ENCODE measurements at places on chromosomes 4 and X.

GRCh38 chr4:186936496-186937375, 213.1 kb upstream of the FAT1 start:
- no peak for DNase-seq

- no peak for DNase-seq
Measured at GRCh38 chr4:125765941-125766340, 451.2 kb downstream of the FAT4 start.

DNA sequence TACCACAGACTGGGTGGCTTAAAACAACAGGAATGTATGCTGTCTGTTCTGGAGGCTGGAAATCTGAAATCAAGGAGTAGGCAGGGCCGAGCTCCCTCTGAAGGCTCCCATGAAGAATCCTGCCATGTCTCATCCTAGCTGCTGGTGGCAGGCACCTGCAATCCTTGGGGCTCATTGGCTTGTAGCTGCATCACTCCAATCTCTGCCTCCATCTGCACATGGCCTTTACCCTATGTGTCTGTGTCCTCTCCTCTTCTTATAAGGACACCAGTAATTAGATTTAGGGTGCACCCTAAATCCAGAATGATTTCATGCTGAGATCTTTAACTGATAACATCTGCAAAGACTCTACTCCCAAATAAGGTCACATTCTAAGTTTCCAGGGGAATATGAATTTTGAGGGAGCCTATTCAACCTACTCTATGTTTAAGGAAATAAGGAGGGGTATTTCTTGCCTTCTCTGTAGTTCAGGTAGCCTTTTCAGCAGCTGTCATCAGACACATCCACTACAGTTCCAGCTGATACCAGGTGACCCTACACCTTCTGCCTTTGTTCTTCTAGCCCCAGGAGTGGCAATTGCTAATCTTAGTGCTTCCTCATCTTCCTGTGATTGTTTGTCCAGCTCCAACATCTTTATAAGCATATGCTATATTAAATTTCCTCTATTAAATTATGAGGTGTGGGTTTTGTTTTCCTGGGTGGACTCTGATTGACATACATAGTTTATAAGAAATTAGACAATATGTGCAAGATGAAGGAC, 295.1 kb upstream of the TAPT1 start:
- no peak for DNase-seq

DNA sequence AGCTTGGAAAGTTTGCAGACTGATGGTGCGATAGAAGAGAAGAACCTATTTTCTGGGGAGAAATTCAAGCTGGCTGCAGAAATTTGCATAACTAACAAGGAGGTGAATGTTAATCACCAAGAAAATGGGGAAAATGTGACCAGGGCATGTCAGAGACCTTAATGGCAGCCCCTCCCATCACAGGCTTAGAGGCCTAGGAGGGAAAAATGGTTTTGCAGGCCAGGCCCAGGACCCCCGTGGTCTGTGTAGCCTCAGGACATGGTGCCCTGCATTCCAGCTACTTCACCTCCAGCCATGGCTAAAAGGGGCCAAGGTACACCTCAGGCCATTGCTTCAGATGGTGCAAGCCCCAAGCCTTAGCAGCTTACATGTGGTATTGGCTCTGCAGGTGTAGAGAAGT, 207.1 kb upstream of the CXorf66 start:
- DNase-seq, result no peak

- DNase-seq, result no peak
Measured at GRCh38 chr4:99404595-99405287, 30.4 kb downstream of the ADH7 start.

DNA sequence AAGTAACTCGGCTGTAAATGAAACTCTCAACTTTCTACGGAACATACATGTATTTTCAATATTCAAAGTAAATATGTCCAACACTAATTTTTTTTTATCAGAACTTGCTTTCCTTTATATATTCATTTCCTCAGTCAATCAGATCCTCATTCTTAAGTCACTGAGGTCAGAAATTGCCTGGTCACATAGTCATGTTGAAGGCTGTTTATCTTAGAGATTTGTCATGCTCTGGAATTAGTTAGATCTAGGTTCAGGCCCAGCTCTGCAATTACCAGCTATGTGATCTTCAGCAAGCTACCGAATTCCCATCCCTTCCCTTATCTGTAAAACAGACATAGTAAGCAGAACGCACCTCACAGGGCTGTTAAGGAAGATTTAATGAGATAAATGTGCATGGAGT, 228.8 kb downstream of the SPCS3 start:
- no peak for DNase-seq

- no peak for DNase-seq
Measured at GRCh38 chr4:111696505-111696904, 448.7 kb upstream of the FAM241A start.

DNA sequence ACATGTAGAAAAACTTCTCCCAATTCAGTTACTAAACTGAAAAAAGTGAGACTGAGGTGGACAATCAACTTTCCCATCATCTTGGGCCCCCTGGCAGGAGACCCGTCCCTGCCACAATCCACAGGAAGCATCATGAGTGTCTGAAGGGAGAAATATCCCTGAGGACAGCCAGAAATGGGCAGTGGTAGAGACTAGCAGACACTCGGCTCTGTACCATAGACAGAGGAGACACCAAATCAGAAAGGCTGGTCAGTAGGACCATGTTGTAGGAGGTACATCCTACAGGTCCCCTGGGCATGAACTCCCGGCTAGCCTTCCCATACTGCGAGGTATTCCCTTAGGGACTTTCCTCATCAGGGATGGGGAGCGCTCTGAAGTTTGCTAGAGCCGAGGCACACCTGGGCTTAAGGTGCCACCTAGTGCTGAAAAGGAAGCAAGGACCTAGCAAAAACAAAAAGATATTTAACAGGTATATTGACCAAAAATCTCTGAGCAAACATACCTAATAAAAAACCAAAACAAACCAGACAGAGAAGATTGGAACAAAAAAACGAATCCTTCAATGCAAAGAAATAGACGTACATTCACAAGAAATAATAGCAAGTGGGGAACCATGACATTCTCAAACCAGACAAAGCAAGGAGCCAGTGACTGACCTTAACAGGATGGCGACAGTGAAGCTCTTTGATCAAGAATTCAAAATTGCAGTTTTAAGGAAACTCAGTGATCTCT, 55.6 kb downstream of the HAUS3 start:
- DNase-seq, result no peak

DNA sequence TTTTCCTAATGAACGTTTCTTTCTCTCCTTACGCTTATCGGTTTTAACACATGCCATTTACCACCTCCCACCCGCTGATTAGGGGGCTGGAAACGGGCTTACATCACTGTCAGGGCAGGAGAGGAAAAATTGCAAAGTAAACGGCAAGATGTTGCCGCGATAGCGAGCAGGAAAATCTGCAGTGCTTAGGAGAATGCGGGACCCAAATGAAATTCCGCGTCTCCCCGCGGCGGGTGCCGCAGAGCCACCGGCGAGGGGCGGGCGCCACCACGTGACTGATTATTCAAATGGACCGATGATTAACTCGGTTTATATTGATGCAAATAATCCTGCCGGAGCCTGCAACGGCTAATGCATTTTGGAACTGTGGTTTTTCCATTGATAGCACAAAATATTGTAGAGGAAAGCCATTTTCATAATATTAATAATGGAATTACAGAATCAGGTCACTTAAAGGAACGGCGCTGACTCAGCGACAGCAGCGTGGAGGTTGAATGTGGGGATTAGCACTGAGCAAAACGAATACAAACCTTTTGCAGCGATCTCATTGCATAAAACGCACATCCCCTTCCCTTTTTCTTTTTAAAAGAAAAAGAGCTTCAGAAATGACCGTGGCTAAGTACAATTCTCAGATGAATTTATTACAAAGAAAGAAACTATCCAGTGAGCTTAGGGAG, 224.2 kb downstream of the STIM2 start:
- DNase-seq, result peak; percentile 50

DNA sequence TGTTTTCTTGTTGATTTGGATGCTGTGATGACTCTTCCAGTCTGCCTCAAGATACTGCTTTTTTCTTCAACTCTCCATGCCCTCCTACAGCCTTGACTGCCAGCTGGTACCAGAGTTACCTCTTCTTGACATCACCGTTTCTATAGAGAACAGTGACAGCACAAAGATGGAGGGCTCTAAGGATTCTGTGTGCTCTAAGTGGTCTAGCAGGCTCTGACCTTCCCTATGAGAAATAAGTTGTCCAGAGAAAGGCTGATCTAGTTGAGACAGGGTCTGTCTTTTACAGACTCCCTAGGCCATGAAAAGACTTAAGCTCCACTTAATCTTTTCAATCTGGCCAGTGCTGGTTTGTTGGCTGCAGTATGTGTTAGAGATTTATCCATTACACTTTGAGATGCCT, at the start of gene AKAP4:
Gene AKAP4, minus strand, starts transcription at position 101 of the 400 bp plus-strand sequence. CDS start 118 bp downstream, outside the sequence.
- no peak for DNase-seq

DNA sequence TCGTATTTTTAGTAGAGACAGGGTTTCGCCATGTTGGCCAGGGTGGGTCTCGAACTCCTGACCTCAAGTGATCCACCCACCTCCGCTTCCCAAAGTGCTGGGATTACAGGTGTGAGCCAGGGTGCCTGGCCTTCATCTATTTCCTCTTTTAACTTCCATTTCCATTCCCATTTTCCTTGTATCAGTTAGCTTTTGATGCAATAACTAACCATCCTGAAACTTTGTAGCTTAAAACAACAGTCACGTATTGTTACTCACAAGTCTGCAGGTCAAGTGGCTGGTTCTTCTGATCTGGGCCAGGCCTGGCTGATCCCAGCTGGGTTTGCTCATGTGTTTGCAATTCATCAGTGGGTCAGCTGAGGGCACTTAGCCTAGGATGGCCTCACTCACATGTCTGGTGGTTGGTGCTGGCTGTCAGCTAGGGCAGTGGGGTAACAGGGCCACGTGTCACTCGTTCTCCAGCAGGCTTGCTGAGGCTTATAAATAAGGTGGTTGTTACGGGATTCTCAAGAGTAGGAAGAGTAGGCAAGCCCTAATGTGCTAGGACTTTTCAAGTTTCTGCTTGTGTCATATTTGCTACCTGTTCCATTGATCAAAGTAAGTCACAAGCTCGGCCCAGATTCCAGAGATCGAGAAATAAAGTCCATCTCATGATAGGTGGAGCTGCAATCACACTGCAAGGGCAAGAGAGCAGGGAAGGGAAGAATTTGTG, 88.2 kb downstream of the SOWAHB start:
- DNase-seq, result no peak

- DNase-seq, result no peak
Measured at GRCh38 chr4:184590196-184590595, 59.1 kb downstream of the CASP3 start.

DNA sequence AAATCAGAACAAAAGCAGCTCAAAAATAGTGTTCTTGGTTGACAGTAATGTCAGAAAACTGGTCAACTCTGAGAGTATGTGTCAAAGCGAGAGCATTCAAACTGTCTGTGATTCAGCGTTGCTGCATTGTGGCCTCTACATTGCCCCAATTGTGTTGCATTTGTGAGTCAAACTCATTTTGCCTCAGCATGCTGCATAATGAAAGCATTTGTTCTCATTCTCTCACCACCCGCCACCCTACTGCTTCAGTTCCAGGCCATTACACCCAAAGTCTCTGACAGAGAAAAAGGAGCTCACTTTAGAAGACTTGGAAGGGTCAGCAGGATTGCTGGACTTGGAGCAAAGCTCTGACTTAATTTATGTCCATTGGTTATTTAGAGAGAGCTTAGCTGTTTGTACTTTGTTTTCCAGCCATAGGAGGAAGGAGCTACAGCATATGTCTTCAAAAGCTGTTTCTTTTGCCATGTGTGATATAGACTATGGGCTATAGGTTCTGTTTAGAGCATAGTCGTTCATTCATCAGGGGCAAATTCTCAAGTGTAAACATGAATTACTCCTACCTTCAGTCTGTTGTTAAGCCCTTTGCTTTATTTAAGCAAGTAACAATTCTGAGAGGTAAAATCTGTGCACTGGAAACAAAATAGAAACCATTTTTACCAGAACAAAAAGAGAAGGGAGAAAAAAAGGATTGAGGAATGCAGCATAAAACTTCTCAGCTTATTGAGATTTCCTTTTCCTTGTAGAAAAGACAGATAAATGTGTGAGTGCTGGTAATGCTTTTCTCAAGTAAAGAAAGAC, 153.4 kb upstream of the ANK2 start:
- peak; percentile 16 for DNase-seq

DNA sequence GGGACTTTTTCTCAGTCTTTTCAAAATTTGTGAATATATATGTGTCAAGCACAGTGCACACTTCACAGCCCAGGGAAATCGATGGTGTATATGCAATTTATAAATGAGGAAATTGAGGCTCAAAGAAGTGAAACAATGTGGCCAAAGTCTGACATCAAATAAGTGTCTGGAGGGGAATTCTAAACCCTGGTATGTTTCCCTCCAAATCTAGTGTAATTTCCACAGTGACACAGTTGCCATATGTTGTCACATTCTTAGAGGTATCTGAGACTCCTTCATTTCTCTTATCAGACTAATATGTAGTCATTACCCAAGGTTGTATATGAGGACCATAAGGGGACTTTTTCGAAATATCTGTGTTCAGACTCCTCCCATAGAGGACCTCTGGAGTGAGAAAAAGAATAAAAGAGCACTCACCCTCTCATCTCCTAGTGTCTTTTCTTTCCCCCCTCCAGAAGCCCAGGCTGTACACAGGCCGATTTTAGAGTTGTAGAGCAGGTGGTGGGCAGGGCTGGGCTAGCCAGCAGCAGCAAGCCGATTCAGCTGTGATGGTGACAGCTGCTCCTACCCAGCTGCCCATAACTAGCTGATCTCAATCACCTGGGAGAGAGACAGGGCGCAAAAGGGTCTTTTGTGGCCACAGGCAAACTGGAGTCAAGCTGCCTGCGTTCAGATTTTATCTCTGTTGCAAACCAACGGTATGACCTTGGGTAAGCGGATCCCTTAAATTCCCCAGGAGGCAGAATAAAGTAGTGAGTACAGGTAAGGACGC, 55.1 kb downstream of the CLCN5 start:
- DNase-seq, result no peak

- DNase-seq, result no peak
Measured at GRCh38 chr4:107187091-107187490, 151.0 kb upstream of the DKK2 start.

GRCh38 chrX:128634754-128635153, 582.6 kb upstream of the ACTRT1 start:
- DNase-seq, result no peak

GRCh38 chrX:12887767-12888166, 18.7 kb upstream of the TLR8 start:
- DNase-seq, result no peak

DNA sequence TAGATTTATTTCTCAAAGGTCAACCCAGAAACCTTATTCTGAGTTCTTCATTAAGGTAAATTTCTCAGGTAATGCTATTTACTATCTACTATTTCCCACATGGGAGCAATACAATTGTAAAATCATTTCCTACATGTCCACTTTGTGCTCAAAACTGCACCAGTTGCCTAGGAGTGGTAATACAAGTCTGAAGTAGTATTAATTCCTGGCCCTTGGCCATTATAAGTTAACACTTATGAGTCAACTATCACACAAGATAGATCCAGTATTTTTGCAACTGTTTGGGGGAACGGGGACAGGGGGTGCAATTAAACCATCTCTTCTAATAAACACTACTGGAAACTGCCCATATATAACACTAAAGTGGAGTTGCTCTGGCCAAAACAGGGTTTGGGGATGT, 48.9 kb downstream of the ACSL4 start:
- DNase-seq, result no peak

- DNase-seq, result no peak
Measured at GRCh38 chr4:145791988-145792387, 112.0 kb downstream of the C4orf51 start.

All from neural crest cell (in vitro differentiated cells).